ENCODE measurements at places on chromosomes 11 and 22.

DNA sequence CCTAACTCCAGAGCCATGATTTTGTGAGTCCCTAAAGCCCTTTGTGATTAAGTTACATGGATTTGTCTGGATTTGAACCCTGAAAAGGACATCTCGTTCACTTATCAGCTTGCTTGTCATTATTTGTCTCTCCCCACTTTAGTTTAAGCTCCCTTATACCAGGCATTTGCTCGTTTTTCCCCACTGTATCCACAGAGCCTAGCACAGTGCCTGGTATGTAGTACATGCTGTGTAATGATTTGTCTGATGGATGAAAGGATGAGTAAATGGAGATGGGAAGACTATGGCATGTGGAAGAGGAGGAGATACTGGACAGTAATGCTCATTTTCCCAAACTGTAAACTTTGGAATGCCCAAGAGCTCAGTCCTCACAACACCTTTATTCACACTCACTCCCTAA, 9.2 kb upstream of the MCHR1 start:
- DNase-seq, result no peak

DNA sequence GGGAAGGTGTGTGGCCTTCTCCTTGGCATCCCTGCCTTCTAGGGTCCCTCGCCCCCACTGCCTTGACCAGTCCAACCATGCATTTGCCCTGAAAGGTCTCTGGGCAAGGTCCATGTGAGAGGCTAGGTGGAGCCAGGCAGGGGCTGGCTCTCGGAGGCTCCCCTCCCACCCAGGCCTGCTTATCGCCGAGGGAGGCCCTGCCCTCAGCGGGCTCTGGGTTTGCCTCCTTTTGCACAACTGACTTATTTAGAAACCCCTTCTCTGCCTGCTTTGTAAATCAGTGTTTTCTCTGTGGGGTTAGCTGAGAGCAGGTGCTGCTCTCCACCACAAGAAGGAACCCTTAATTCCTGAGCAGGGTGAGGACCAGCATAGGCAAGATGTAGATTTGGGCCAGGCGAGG, 47.7 kb downstream of the CD82 start:
- no peak for DNase-seq

DNA sequence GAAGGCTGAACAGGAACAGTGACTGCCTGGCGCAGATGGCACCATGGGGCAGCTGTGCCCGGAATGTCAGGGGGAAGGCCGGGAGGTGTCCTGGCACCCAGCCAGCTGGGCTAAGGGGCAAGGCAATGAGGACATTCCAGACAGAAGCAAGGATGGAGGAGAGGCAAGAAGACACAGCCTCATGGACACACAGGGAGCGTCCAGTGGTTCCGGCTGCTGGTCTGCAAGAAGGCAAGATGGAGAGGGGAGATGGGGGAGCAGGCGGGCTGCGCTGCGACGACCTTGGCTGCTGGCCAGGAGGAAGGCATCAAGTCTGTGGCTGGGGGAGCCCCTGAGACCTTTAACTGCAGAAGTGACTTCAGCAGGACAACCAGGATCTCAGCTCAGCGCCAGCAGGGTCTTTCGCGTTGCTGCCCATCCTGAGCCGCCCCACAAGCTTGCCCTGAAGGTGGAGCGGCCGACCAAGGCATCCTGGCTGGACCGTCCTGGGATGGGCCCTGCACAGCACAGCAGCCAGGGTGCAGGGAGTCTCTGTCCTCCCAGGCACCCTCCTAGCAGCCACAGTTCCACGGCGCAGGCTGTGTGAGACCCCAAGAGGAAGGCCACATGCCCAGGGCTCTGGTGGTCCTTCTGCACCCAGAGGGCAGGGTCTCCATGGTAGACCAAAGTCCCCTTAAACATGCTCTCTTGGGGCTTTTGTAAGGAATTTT, 531.7 kb downstream of the BRD1 start:
- no peak for DNase-seq

DNA sequence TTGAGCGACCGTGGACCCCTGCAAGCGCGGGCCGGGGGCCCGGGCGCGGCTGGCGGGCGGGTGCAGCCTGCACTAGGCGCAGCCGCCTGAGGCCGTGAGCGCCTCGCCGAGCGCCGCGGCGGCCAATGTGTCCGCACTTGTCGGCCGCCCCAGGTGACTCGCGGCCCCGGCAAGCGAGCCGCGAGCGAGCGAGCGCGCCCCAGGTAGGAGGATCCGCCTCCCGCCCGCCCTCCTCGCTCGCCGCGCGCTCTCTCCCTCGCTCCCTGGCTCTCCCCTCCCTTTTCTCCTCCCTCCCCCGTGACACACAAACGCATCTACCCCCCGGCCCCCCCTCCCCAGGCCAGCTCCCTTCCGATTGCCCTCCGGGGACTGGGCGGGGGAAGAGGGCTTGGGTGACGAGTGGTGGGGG, at the start of gene WNT7B:
Gene WNT7B (minus strand): TSS at position 160 of the 409 bp plus-strand sequence. CDS start 408 bp downstream, outside the sequence.
- peak; percentile 26 for DNase-seq
